Stimulated activated CD4-positive, alpha-beta T cell treated with anti-CD3 and anti-CD28 coated beads, Interleukin-12 subunit alpha, Interleukin-12 subunit beta, amount 100 ng/mL, for 24 hours (primary cell): ENCODE measurements at places on chromosomes 4 and X.

GRCh38 chr4:133143775-133144430 is 5.2 kb upstream of the PCDH10 start:
- no peak for DNase-seq

DNA sequence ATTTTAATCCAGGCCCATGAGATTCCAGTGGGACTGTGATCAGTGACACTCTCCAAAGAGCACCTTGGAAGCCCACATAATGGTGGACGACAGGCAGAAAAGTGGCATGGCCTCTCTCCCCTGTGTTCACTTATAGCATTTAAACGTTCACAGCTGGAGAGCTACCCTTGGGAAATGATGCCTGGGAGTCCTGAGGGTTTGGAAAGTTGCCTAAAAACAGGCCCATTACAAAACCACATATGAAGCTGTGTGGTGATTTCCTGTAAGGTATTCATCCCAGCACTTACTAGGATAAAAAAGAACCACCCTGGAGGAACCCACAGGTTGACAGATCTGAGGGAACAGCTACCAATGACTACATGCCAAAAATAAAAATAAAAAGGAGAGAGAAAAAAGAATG is 193.2 kb downstream of the RASL11B start:
- DNase-seq = no peak

DNA sequence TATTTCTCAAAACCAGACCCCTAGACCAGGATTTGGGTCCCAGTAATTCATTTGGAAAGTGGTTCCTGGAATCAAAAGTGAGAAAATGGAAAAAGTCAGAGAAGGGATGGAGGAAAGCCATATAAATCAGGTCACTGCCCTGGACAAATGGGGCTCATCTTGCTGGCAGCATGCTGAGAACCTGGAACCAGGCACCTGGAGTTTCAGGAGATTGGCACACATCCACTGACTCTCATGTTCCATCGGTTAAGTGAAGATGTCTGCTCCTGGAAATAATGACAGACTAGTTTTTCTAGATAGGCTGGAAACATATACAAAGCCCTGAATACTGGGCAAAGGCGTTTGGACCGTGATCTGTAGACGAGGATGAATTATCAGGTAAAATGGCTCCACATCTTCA is 163.6 kb upstream of the HS3ST1 start:
- DNase-seq = no peak

- no peak for DNase-seq
Observed at GRCh38 chrX:87805829-87806490, 288.4 kb downstream of the KLHL4 start.

DNA sequence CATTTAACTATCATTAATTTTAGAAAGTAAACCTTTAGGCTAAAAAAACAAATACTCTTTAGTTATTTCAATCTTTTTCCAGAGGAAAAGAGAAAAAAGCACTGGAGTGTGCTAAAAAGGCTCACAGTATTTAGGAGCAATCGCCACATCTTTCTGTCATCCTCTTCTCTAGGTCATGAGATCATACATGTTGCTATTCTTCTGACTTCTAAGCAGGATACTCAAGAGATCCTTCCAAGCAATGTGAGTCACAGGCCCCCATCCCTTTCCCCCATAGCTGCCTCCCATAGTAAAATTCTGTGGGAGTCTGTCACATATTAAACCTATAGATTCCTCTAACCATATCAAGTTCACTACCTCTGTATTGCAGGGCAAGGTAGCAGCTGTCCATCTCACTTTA is 7.7 kb downstream of the EDNRA start:
- DNase-seq = no peak

GRCh38 chr4:3666263-3666662 is 99.9 kb upstream of the ADRA2C start:
- no peak for DNase-seq

GRCh38 chr4:25977397-25978170 is 63.6 kb downstream of the SMIM20 start:
- DNase-seq = no peak

DNA sequence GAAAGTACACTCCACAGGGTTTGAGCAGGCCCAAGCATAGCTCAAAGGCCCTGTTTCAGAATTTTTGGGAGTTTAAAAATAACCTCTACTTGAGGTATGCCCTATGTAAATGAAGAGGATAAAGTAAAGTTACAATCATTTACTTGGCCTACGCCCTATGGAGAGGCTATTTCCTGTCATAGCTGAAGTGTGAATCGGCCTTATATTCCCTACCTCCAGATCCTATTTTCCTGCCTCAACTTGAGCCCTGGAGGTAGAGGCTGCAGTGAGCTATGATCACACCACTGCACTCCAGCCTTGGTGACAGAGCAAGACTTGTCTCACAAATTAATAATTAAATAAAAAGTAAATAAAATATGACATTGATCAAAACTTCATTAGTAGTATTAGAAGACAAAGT is 11.5 kb upstream of the TXLNG start:
- DNase-seq = no peak

GRCh38 chrX:41863343-41864203 is 59.8 kb downstream of the CASK start:
- no peak for DNase-seq

GRCh38 chr4:34139346-34139745 is 2105.0 kb downstream of the ARAP2 start:
- no peak for DNase-seq

- no peak for DNase-seq
Observed at GRCh38 chr4:107747748-107748486, 27.9 kb upstream of the PAPSS1 start.

- no peak for DNase-seq
Observed at GRCh38 chrX:78024349-78025059, 55.1 kb upstream of the PGAM4 start.

DNA sequence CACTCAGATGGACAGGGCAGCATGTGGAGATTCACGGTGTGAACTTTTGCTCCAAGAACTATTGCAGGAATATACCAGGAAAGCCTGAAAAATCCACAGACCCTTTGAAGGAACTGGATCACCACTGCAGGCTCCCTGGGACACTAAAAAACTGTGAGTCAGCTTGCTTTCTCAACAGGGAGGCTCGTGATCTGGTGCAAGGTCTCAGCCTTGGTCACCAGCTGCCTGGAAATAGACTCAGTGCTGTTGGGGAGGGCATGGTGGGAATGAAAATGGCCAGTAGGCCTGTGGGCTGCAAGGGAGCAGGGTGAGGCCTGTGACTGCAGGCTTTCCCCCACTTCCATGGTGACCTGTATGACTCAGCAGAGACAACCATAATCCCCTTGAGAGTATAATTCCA is 426.4 kb upstream of the RPS6KA3 start:
- no peak for DNase-seq

DNA sequence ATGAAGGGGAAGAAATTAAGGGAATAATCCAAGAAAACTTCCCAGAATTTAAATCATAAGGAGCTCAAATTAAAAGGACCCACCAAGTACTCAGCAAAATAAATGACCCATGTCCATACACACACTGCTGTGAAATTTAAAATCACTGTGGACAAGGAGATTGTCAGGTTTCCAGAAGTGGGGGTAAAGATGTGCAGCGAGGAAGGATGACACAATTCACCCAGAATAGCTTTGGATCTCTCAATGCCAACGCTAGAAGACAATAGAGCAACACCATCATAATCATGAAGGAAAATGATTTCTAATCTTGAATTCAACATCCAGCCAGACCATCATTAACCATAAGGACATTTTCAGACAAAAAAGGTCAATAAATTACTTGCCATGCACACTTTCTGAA is 65.7 kb downstream of the CASK start:
- DNase-seq = no peak

- no peak for DNase-seq
Observed at GRCh38 chrX:110847334-110847733, 51.7 kb upstream of the CHRDL1 start.

DNA sequence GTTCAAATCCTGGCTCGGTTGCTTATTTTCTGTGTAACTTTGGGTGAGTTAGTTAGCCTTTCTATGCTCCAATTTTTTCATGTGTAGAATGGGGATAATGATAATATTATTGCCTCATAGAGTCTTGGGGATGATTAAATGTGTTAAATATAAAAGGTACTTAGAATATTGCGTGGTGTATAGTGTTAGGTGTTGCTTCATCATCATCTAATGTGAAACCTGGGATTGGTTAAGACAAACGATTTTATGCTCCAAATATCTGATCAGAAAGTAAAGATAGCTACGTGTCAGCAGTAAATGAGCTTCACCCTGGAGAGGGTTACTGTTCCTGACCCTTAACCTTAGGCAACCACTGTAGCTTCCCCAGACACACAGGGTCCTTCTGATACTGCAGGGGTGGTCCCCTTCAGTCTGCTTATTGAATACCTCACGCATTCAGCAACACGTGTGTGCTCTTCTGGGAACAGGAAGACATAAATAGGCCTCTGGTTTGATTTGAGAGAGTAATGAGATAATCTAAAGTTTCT is 50.1 kb downstream of the GPAT3 start:
- no peak for DNase-seq

DNA sequence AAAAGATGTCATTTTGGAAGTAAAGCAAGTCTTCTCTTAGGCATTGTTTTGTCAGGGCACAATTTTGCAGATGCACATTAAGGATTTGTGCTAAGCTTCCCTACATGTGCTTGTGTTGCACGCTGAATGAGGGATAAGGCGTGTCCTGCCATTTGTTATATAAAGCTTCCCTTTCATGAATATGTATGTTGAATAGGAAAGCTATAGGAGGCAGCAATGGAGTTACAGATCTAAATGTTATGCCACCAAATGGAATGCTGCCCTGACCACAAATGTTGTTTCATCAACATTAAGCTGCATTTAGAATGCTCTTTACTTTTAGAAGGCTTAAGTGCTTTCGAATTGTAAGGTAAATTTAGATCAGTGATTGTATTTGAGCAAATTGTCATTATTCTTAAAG is 20.9 kb downstream of the SGMS2 start:
- DNase-seq = no peak

- no peak for DNase-seq
Observed at GRCh38 chr4:141140391-141141200, 7.3 kb upstream of the RNF150 start.

GRCh38 chr4:46073778-46074177 is 50.1 kb downstream of the GABRG1 start:
- DNase-seq = no peak

- no peak for DNase-seq
Observed at GRCh38 chr4:152581536-152582160, 45.8 kb upstream of the FBXW7 start.

DNA sequence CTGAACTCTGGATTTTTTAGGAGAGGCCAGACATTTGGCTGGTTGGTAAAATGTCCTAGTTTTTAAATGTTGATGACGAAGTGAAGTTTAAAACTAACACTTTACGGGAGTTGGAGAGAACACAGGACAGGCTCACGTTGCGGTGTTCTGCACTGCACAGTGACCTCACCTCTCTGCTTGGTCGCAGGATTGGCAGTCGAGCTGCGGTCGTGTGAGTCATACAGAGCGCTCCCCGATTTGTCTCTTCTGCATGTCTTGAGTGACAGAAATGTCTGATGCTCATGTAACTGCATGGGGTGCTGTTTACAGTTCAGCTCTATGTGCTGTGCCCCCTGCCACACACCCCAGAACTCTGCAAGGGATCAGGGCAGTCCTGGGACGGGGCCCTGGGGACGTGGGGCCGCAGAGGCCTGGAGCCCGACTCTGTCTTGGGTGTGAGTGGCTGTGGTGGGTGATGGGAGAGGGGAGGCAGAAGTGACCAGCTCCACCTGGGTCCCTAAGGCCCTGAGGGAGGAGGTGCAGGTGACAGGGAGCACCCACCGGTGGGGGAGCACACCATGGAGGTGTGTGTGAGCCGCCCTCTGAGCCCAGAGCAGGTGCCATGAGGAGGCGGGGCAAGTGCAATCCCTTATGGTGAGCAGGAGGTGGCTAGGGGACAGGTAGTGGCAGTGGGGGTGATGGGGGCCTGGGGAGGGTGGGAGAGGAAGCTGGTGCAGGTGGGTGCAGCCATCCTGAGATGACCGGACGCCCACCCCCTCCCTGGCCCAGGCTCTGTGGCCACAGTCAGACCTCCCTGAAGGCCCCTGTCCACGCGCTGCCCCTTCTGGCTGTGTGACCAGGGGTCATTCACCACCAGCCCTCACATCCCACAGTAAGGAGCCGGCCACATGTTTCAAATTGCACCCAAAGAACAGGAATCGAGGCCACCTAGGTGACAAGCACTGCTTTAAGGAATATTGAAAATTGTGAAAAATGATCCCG is 77.9 kb upstream of the ADRA2C start:
- no peak for DNase-seq

DNA sequence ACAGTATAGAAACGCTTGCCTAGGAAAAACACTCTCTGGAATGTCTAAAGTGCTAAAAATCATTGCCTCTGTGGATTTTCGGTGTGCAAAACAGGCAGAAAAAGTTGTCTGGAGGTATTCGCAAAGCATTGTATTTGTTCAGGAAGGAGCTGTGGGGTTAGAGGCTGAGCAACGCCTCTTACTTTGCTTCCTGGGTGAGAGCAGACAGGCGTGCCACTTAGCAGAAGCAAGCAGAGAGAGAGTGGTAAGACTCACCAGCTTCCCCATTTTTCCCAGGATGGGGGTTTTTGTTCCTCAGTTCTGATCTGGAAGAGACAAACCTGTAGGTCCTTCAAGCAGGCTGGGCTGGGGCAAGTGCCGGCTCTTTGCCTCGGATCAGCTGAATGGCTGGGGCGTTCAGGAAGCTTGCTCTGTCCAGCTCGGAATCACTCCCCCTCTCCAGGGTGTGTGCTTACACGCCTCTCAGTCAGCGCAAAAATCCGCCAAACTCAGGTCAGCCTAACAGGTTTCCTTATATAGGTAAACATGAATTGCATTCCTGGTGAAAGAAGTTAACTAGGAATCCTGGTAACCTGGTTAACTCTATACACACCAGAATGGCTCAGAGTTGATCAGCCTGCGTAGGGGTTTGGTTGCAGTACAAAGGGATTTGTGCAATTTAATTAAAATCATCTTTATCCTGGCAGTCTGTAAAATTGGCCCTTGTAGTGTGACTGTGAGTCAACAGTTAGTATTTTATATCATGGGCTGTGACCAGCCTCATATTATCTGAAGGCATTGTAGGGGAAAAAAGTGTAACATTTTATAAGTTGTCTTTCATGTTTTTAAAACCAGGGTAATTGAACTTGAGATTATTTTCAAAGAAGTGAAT is 213.1 kb upstream of the MID1 start:
- DNase-seq = no peak
